ENCODE measurements at places on chromosomes 6 and 20.

DNA sequence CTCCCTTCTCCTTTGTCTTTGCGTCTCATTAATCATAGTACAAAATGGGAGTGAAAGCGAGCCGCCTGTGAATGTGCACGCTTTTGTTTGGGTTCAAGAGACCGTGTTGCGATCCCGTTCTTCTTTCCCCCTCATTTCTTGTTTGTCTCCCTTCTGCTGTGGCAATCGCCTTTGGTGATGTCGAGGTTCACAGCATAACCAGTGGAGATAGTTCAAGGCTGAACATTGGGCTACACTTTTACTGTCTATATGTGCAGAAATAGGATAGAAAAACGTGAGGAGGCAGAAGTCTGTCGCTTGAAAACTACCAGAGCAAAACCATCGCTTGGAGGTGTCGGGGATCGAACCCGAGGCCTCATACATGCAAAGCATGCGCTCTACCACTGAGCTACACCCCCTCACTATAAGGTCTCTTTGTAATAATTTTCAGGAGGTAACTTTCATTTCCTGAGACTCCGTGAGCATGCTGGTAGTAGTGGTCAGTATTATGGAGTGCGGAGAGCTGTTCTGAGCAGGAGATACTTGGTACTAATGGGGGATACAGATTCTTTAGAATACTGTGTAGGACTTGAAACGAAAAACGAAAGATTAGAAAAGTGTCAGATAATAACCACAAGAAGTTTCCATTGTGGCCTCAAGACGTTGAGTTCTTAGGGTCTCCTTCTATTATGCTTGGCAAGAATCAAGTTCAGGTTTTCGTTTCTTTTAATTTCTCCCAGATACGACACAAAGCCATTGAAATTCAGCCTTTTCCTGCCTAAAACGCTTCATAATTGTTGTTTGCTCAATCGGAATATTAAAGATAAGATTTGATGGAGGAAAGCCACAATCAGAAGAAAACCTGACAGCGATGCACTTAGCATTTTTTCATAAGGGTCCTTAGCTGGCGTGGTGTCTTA, 106.6 kb downstream of the TRIM27 start:
- DNase-seq, result no peak

DNA sequence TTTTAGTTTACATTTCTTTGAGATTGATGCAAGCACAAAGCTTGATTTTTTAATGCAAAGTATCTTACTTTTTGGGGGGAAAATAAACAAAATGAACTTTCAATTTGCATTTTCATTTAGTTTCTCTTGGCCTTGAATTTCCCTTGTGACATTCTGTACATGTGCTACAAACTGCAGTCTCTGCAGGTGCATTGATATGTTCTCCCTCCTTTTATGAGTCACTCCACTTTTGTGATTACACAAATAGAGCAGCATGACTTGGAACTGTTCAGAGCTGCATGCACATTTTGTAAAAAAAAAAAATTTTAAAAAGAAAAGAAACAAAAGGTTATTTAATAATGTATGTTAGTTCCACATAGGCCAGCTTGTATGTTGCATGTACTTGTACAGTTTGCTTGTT, 220.0 kb upstream of the KCNQ5 start:
- DNase-seq, result no peak

GRCh38 chr6:142802124-142802523, 142.9 kb downstream of the HIVEP2 start:
- no peak for DNase-seq

DNA sequence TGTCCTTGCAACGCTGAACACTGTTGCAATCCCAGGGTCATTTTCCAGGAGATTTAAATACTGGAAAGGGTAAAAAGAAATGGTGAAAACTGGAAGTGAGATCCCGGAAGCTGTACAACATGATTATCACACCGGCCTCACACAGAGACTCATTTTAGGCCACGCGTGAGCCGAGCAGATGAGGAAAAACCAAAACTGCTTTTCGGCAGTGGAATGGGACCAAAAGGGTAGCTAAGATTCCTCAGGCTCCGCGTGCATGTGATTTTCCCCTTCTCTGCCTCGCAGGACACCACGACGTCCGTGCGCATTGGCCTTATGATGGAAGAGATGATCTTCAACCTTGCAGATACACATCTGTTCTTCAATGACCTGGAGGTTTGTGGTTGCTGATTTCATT, 213.7 kb downstream of the ZMYND8 start:
- DNase-seq, result no peak

- DNase-seq, result no peak
Measured at GRCh38 chr6:10434235-10434634, 19.4 kb upstream of the TFAP2A start.

DNA sequence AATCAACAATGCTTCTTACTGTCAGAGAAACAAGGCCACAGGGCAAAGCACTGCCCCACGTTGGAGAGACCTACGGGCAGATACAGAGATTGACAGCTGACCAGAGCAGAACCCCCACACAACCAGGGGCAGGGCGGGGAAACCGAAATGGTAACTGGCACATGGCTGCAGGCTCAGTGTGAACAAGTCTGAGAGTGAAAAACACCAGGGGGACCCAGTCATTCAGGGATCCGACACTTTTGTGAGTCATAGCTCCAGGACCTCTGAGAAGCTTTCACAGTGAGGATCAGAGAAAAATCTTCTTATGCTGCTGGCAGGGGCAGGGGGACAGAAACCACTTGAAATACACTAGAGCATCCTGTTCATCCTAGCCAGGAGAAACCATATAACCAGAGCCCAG, 254.2 kb downstream of the C6orf118 start:
- no peak for DNase-seq

DNA sequence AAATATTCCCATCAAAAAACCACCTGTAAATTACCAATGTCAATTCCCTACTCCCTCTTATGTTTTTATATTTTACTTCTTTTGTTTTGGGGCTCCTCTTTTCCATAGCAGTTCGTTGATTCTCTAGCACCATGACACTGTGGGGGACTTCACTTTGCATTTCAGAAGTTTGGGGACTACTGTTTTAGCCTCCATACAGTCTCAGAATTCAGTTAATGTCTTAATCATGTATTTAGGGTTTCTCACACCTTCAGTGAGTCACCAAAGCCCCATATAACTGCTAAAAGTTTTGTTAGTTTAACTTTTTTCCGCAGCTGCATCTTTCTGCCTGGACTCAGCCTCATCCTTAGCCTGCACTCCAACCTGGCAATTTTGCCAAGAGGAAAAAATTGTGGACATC, 20.7 kb upstream of the AIG1 start:
- DNase-seq, result no peak

GRCh38 chr6:159473475-159474263, 219.4 kb downstream of the SOD2 start:
- DNase-seq, result no peak

- DNase-seq, result no peak
Measured at GRCh38 chr6:134805168-134805567, 144.7 kb downstream of the ALDH8A1 start.

GRCh38 chr20:4299773-4300172, 284.4 kb upstream of the RNF24 start:
- no peak for DNase-seq

GRCh38 chr6:116371120-116371917, 572 bp downstream of the DSE start:
- peak; percentile 69 for DNase-seq

DNA sequence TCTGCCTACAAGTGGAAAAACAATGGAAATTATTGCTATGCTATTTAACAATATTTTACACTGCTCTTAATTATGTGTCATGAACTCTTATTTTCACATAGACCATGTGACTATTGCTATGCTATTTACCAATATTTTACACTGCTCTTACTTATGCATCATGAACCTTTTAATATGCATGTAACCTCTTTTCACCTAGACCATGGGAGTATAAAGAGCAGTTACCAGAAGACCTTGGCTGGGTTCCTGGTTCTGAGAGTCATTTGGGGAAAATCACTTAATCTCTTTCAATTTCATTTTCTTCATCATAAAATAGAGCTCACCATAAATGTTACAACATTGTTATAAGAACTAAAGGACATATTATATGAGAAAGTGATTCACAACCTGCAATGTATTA, 223.8 kb upstream of the RNF217 start:
- DNase-seq, result no peak

DNA sequence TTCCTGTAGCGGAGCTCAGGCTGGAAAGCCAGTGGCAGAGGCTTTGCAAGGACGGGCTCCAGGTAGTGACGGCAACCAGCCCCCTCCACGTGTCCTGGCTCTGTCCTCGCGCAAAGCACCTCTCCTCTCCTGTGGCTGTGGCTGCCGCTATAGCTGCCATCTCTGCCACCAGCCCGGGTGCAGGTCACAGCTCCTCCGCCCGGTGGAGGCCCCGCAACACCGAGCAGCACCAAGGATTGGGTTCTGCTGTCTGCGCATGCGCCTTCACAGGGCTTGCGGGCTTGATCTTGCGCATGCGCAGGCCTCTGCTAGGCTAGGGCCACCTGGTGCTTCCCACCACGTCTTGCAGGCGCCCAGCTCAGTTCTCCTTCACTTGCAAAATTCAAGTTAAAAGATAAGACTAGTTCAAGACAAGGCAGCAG, 625.4 kb downstream of the QKI start:
- DNase-seq, result no peak

DNA sequence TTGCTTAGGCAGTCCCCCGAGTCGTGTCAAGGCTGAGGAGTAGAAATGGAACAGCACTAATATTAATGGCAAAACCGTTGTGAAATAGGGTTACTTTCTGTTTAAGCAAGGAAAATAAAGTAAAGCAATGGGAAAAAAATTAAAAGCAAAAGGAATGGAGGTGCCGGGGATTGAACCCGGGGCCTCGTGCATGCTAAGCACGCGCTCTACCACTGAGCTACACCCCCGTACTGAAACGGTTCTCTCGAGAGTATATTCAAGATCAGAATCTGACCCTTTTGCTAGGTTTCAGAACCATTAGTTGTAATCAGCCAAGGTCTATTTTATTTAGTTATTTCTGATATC, 85.5 kb downstream of the TRIM27 start:
- peak; percentile 77 for DNase-seq

GRCh38 chr6:140548366-140548765, 1173.9 kb upstream of the CITED2 start:
- DNase-seq, result no peak

GRCh38 chr6:153207006-153207405, 75.9 kb upstream of the RGS17 start:
- no peak for DNase-seq

GRCh38 chr6:170248111-170248805, 42.6 kb downstream of the DLL1 start:
- DNase-seq, result no peak

DNA sequence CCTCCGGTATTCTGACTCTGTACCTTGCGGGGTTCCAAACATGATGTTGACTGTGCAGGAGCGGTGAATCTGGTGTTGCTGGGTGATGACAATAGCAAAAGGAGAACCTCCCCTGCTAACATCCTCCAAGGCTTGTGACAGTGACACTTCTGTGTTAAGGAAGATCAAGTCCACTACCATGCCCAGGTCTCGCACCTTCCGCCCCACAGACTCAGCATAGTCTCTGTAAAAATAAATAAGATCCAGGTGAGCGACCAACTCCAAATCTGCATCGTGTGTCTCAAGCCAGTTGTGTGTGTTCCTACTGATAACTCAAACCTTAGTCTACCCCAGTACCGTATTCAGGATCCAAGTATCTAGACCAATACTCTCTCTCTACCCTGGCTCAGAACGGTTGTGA, 24.8 kb downstream of the NCOA5 start:
- DNase-seq, result no peak

DNA sequence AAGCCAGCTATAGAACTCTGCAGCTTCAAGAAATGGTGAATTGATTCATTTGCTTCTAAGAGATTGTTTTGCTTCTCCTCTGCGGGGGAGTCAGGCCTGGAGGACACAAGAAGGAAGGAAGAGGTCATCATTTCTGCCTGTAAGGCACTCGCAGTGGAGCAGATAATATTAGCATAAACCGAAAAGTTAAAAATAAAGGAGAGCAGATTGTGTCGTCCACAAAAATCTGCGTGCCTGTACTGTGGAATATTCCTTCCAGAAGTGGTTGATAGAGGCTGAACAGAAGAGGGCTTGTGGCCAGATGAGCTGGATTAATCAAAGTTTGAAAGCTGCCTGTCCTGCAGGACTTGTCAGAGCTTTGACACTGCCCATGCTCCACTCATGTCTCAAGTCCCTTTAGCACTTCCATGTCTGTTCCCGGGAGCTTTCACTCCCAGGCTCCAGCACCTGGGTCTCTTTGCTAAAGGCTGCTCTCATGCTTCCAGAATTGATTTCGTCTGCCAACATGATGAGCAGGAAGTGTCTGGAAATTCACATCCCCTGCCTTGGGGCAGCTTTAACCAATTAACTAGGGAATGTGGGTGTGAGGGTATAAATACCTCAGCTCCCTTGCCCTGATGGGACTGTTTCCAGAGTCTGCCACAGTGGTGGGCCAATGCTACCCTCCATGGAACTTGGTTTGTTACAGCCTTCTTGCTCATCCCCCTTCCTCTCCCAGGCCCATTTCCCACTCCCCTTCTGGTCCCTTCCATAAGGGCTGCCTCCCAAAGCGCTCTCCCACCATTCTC, 65.1 kb upstream of the STX16 start:
- DNase-seq, result no peak

GRCh38 chr6:144285798-144286502, 815 bp downstream of the UTRN start:
- peak; percentile 57 for DNase-seq

DNA sequence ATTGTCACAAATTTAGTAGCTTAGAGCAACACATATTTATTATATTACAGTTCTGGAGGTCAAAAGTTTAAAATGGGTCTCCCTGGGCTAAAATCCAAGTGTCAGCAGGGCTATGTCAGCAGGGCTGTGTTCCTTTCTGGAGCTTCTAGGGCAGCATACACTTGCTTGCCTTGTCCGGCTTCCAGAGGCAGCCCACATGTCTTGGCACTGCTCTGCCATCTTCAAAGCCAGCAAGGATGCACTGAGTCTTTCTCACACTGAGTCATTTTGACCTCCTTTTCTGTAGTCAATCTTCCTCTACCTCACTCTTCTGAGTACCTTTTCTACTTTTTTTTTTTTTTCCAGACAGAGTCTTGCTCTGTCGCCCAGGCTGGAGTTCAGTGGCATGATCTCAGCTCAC, 39.0 kb downstream of the ADGRF4 start:
- no peak for DNase-seq

- no peak for DNase-seq
Measured at GRCh38 chr6:118280210-118280609, 267.9 kb upstream of the PLN start.

- DNase-seq, result no peak
Measured at GRCh38 chr6:42084889-42085288, 34.6 kb downstream of the TAF8 start.

DNA sequence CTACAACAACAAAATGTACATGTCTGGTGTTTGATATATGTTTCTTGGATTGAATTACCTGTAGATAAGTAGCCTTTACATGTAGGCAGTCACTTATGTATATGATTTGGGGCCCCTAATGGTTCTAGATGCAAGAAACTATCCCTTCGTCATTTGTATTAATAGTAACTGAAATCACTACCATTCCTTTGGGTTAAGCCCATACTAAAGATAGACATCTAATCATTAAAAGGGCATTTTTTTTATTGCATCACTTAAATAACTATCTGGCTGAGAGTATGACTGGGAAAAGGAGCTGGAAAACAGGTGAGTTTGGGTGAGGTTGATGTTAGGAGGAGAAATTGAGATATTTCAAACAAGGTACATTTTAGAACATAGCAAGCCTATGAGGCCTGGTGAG, 213.5 kb upstream of the PLN start:
- no peak for DNase-seq

GRCh38 chr6:137637121-137637520, 142.9 kb upstream of the OLIG3 start:
- peak; percentile 50 for DNase-seq

GRCh38 chr6:106181664-106182418, 95.7 kb downstream of the PRDM1 start:
- no peak for DNase-seq

GRCh38 chr6:35539223-35539622, 26.5 kb upstream of the TULP1 start:
- DNase-seq, result no peak
